ENCODE measurements at places on chromosomes 6 and 20.

- no peak for DNase-seq
Measured at GRCh38 chr6:132742495-132742894, 15.2 kb downstream of the VNN2 start.

DNA sequence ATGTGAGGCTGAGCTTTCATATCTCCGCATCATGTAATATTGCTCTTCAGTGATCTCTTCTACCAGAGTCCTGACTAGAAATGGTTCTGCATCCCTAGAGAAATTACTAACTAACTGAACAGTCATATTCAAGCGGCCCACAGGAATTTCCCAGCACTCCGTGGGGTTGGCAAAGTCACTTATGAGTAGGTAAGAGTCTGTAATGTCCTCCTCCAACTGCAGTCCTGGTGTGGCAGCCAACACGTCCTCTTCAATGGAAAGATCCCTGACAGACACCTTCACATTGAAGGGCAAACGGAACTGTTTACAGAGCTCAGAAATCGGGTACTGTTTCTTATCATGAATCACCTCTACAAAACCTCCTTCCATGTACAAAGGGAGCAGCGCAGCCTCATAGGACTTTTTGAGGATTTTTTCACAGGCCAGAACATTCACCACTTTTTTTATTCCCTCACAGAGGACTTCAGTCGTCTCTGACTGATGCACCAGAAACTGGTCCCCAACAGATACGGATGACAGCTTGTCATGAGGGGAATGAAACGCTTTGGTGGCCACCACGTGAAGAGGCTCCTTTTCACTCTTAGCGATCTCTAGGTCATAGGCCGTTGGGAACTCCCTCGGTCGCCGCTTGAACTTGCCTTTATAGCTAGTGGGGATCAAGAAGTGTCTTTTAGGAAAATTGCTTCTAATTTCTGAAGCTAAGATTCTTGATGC lies 87.7 kb downstream of the THEMIS start:
- DNase-seq: no peak

GRCh38 chr20:40274912-40275533 lies 414.0 kb downstream of the MAFB start:
- DNase-seq: no peak

DNA sequence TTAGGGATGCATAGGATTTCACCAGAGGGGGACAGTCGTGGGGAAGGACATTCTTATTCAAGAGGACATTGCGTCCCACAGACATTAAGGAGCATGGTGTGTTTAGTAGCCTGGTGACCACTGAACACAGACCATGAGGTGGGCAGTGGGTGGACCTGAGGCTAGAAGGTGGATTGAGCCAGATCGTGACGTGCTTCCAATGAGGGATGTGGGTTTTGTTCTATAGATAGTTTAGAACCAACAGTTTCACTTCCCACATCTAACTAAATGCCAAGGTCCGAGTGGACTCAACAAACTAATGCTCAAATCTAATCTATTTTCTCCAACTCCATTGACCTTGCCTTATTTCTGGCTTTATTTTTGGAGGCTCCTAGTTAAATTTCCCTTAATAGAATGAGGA lies 58.5 kb downstream of the OGFRL1 start:
- DNase-seq: no peak

DNA sequence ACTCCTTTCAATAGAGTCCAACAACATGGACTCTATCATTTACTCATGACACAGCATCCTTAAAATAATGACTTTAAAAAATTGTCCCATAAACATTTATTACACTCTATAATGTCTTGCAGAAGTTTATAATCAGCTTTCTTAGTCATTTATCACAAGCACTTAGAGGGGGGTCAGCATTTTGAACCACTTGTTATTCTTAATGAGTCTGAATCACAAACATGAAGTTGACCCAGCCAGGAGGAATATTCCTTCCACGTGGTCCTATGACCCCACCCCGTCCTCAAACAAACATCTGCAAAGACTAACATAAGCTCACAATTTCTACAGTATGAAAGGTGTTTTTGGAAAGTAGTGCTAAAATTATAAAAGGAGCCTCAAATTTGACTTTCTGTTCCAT lies 91.1 kb downstream of the MTFR2 start:
- no peak for DNase-seq

- DNase-seq: no peak
Measured at GRCh38 chr6:133613211-133613610, 275.7 kb upstream of the TCF21 start.

DNA sequence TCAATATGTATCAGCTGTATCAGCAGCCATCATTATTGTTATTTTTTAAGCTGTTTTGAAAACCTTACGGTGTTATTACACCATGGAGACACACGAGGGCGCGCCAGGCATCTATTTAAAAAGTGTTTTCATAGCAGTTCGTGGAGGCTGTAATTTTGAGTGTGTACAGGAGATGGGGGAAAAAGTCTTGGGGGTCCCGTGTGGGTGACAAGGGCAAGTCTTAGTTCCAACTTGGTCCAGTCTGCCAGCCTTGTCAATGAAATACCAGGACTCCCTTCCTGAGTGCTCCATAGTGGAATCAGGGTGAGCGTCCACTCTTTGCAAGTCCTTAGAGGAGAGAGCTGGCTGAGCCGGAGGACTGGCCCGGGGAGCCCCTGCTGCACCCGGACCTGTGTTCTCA lies 43.3 kb downstream of the SLC2A10 start:
- peak; percentile 48 for DNase-seq

DNA sequence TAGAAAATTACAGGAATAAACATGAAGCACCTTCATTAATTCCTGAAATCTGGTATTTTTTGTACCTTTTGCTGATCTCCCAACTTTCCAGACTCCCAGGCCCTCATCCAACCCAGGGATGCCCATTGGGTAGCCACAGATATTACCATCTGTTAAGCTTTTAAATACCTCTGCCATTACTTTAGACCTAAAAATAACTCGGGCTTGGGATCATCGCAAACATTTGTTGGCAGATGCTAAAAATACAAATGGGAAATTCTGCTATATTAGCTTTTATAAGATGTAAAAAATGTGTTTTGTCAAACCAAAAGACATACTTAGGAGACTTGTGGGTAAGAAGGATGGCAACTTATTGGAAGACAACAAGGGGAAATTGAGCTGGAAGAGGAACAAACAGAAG lies 376.1 kb downstream of the CENPW start:
- no peak for DNase-seq

GRCh38 chr6:130288065-130288464 lies 65.3 kb upstream of the SAMD3 start:
- DNase-seq: no peak

DNA sequence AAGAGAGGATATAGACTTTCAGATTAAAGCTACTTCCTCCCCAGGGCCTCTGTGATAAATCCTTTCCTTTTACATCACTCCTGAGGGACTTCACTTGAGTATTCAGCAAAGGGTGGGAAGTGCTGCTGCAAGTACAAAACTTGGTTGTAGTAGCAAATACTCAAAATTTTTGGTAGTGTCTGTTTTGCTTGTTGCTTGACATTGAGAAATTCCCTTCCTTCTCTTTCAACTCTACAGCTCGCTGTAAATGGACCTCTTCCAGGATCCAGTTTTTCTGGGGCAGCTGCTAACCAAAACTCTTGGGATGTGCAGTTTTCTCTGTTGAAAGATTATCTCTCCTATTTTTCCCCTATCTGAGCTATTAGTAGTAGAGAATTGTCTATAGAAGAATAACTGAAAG lies 472.0 kb downstream of the CD109 start:
- DNase-seq: no peak

GRCh38 chr6:104957301-104958177 lies 632 bp downstream of the LIN28B start:
- DNase-seq: no peak

GRCh38 chr6:144408161-144408560 lies 123.0 kb downstream of the UTRN start:
- no peak for DNase-seq

- DNase-seq: no peak
Measured at GRCh38 chr6:1363298-1363697, 26.1 kb upstream of the FOXF2 start.

DNA sequence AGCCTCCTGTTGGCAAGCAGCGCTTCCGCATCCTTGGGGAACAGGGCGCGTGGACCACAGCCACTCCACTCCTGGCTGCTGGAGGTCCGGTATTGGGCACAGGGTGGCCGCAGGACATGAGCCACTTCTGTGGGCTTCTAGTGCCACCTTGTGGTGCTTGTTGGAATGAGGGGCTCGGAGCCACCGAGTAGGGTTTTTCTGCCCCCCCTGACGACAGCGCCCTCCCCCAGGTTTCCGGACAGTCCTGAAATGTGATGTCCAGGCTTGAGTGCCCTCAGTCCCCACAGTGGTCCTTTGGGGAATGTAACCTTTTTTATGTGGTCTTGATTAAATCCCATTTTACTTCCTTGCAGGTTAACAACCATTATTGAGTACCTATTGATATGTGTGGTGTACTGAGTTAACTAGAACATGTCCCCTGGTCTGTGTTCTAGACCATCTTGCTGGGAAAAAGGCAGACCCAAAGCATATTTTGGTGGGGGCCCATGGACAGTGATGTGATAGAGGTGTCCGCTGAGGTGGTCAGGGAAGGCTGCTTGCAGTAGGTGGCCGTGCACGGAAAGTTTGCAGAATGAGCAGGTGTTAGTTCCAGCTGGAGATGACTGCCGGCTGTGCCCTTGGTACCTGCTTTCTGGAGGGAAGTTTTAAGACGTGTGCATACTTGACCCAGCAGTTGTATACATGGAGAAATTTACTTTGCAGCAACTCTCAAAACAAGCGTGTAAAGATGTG lies 70.0 kb downstream of the PTPN1 start:
- peak; percentile 32 for DNase-seq

GRCh38 chr6:6683969-6684833 lies 95.7 kb downstream of the LY86 start:
- peak; percentile 9 for DNase-seq

- DNase-seq: no peak
Measured at GRCh38 chr6:128280960-128281359, 239.4 kb downstream of the PTPRK start.

DNA sequence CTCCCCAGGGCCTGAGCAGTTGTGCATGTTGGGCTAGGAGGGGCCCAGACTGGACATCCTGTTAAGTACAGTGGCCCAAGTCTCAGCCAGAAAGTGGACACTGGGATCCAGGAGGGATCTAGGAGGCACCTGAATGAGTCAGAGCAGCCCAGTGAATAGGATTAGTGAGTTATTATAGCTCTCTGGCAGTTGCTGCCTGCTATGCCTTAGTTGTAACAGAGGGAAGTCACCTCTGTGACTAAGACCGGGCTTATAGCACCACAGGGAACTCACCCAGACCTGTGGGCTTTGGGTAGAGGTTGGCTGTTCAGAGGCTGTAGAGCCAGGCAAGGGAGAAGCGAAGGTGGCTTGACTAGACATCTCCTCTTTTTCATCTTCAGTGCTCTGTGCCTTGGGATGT lies 39.0 kb upstream of the AAR2 start:
- DNase-seq: no peak

DNA sequence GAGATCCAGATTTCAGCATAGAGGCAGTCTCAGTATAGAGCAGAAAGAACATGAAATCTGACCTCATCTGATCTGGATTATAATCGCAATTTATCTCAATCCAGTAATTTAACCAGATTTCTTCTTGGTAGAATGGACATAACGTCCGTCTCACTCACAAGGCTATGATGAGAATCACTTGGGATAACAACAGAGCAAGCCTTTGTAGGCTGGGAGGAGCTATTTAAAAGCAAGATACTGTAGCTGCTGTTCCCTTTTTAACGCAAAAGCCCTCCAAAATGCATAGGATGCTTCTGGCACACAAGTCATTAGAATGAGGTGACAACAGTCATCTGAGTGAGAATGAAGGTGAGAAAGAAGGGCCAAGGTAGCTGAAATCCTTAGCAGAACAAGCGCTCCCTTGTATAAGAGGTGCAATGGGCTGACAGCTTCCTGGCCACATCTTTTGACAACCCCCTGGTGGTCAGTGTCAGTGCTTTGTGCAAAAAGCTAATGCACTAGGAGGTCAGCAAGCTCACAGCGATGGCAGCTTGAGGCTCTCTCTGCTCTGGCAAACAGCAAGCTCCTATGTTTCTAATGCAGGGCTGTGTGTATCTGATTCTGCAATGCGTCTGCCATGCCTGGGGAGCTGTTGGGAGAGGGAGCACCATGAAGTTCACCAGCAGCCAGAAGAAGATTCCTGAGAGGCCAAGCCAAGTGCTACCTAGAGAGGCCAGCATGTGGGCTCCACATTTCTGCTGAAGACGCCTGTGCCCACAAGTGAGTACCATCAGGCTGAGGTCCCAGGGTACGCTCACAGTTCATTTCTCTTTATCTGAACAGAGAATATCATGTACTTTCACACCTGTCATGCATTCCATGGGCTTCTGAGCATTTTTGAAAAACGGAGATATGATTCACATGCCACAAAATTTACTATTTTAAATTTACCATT lies 16.2 kb downstream of the METTL24 start:
- no peak for DNase-seq

- DNase-seq: no peak
Measured at GRCh38 chr6:45447005-45447404, 69.3 kb upstream of the SUPT3H start.

- DNase-seq: no peak
Measured at GRCh38 chr6:156783958-156784357, 6.8 kb downstream of the ARID1B start.

- no peak for DNase-seq
Measured at GRCh38 chr20:44079291-44079690, 107.7 kb downstream of the JPH2 start.

DNA sequence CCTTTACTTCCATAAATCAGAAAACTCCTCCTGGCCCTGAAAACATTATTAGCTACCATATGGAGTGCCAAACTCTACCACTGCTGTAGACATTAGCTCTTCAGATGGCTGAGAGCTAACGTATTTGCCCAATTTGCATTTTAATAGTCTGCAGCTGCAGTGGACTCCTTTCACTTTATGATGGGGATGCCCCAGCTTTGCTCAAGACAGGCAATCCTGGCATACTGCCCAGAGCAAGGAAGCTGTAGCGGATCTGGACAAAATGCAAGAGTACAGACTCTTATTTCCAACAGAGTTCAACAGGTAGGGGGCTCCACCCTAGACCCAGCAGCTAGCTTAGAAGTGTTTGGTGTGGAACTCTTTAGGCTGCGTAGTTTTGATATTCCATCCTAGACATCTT lies 246.7 kb downstream of the FOXC1 start:
- DNase-seq: no peak

DNA sequence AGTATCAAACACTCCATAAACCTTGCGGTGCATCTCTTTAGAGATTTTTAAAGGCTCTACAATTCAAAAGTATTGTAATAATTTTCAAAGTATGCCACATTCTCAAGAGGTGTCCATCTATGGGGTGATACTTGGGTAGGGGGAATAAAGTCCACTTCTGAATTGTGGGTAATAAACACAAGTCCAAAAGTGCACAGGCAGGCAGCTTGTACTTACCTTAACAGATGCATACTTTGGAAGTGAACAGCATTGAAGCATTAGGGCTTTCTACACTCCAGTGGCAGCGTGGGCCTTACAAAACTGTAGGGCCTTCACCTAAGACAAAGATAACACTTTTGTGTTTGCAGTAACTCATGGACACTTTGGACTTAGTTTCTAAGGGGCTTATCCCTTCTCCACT lies 58.6 kb downstream of the AIG1 start:
- no peak for DNase-seq

DNA sequence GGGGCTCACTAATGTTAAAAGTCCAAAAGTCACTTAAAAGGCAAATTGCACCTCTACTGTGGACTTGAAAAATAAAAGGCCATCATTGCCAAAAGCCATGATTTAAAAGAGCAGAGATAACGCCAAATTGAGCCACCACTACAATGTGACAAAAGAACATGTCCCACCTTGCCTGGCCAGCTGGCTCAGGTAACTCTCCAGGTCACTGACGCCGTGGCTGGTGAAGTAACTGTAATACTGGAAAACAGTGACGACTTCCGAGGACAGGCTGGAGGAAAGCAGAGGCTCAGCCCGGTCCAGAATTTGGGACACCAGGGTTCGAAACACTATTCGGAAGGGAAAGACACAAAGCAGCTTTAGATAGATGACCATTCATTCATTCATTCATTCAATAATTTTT lies 29.3 kb upstream of the ARMH2 start:
- no peak for DNase-seq
